ENCODE measurements at places on chromosomes 12 and 14. TPM values are rescaled to one million over a fixed set of nuclear protein-coding genes. Genes with fewer than 3 reads are reported as not detected.

MAPKAPK5 gene
- 55.7 TPM for polyA plus RNA-seq

DNA sequence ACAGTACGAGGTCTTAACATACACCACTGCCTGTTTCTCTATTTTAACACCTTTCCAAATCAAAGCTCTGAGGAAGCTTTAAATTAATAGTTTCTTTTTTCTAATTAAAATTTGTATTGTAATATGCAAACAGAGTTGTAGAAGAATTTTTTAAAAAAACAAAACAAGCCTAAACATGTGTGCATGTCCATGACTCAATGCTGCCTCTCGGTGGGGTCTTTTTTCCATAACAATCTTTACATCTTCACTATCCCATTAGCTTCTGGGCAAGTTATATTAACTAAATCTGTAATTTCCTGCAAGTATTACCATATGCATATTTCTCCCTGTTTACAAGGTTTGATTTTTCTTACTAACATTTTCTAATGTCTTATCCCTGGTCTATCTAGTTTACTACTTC is 143.9 kb upstream of the NAV3 start:
- DNase-seq, result no peak

DNA sequence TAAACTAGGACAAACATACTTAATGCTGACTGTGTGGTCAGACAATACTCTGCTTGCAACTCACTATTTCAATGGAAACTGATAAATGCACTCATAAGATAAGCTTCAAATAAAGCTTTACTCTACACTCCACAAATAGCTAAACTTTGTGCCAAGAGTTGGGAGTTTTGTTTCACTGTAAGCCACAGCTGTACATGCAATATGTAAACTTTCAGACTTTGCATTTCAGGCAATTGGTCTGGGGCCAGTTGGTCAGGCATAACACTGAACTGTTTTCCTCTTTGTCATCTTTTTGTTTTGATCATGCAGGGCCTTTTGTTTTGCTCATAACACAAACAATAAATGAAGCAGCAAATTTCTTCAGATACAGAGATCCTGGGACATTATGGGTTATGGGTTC is 426.2 kb downstream of the IPO8 start:
- DNase-seq, result no peak

KIF26A gene
- polyA plus RNA-seq, result 9.1 TPM

OGFOD2 gene
- 13.4 TPM for polyA plus RNA-seq

DNA sequence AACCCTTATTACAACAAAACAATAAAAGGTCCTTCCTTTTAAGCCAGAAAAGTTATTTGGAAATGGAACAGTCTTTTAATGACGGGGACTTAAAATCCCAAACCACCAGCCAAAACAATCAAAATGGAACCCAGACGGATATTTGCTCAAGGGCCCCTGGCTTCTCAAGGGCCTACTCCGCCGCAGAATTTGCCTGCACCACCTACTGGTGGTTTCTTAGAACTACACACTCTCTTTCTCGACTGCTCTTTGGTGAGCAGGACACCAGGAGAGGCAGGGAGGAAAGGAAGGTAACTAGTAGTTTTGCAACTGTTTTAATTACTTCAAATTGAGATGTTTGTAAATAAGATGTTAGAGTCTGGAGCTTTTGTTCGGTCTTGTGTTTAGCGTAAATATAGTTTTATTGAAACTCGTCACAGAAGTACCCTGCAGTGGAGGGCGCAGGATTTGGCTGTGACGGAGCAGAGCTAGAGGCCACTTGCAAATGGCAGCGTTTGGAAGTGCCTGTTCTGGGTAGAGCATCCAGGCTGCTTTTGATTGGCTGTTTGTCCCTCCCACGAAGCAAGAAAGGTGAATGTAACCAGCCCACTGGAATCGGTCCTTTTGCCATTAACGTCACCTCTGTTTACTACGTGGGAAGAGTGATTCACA is 238.5 kb downstream of the CACNA1C start:
- no peak for DNase-seq

GRCh38 chr12:20398686-20399085 is 30.3 kb downstream of the PDE3A start:
- no peak for DNase-seq

GRCh38 chr14:103085106-103086091 is 1.4 kb downstream of the LBHD2 start:
- no peak for DNase-seq

GRCh38 chr14:28785096-28785952 is 18.7 kb downstream of the FOXG1 start:
- no peak for DNase-seq

DDN gene
- polyA plus RNA-seq, result 76.0 TPM

CLEC7A gene
- polyA plus RNA-seq, result 2.1 TPM

GRCh38 chr14:102371361-102371760 is 8.6 kb downstream of the TECPR2 start:
- no peak for DNase-seq

ADCY6 gene
- polyA plus RNA-seq, result 71.6 TPM

CD163L1 gene
- polyA plus RNA-seq, result 2.8 TPM

CCDC196 gene
- polyA plus RNA-seq, result 0.22 TPM

DNA sequence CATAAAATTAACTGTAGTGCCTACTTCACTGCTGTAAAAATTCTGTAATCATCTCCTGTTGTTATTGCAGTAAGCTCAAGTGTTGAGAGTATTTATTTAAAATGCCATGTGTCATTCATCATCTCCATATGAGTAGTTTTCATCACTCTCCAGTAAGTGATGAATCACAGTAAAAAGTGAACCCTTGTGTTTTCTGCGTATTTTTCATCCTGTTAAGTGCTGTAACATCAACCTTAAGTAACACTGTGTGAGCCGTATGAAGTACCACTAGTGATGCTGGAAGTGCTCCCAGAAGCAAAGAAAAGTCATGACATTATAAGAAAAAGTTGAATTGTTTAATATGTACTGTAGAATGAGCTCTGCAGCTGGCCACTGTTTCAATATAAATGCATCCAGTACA is 55.4 kb downstream of the SLCO1B3 start:
- no peak for DNase-seq

PCK2 gene
- polyA plus RNA-seq, result 25.5 TPM

ASPG gene
- 11.0 TPM for polyA plus RNA-seq

SLC5A8 gene
- polyA plus RNA-seq, result 37.2 TPM

GRCh38 chr14:100733152-100733850 is 6.6 kb downstream of the DLK1 start:
- DNase-seq, result no peak

DNA sequence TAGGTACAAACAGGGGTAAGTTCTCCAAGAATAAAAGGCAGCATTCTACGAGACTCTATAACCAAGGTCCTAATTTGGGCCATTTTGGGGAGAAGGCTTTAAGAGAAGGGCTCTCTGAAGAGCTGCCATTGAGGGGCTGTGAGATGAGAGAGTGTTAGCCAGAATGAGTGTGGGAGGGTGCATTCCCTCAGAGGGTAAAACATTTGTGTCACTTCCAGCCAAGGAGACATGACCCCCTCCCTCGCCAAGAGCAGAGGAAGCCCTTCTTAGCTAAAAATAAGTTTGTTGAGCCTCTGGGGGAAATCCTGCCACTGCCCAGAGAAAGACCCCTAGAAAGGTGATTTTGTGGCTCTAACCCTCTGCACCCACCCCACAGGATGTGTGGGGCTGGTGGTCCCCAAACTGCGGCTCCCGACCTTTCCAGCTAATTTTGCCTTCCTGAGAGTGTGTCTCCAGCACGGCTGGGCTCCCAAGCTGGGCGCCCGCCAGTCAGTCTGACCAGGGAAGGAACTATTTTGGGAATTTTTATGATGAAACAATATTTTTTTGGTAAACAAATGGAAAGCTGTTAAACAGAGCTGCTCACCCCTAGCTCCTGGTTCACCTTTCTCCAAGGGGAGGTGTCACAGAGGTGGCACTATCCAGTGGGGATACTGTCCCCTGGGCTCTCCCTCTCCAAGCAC is 65.9 kb upstream of the JDP2 start:
- DNase-seq, result no peak

All from right renal cortex interstitium (tissue), 3 donors.